Common myeloid progenitor, CD34-positive (primary cell): ENCODE measurements at places on chromosomes 13 and 19.
A peak's percentile ranks its signal among the peaks of the same experiment; 100 is the strongest.

- peaks cover 10% of the 10 kb centered on the region for H3K4me1 ChIP-seq
- no peaks in the 10 kb centered on the region for H3K36me3 ChIP-seq
- no peaks in the 10 kb centered on the region for H3K27me3 ChIP-seq
These were observed 44.4 kb upstream of the WDFY2 start for GRCh38 chr13:51539887-51540286.

GRCh38 chr19:4506449-4507149 is 11.7 kb downstream of the PLIN4 start:
- H3K36me3 ChIP-seq: peaks cover 8% of the 10 kb centered on the region
- no peak overlapping the region for H3K27ac ChIP-seq
- peak; percentile 21 for DNase-seq
- H3K4me3 ChIP-seq: no peak overlapping the region

GRCh38 chr19:57620673-57621348 is 6.8 kb downstream of the ZNF134 start:
- peak; percentile 35 for DNase-seq
- peaks cover 79% of the 10 kb centered on the region for H3K36me3 ChIP-seq
- H3K4me3 ChIP-seq: no peak overlapping the region
- no peak overlapping the region for H3K27ac ChIP-seq

GRCh38 chr19:49972841-49973240 is 11.9 kb upstream of the SIGLEC11 start:
- no peaks in the 10 kb centered on the region for H3K4me1 ChIP-seq
- H3K27ac ChIP-seq: no peak overlapping the region
- H3K27me3 ChIP-seq: no peaks in the 10 kb centered on the region
- H3K36me3 ChIP-seq: peaks cover 2% of the 10 kb centered on the region

- H3K36me3 ChIP-seq: no peaks in the 10 kb centered on the region
- DNase-seq: no peak
- H3K27ac ChIP-seq: no peak overlapping the region
- no peaks in the 10 kb centered on the region for H3K4me1 ChIP-seq
These were observed 13.4 kb upstream of the LENG8 start for GRCh38 chr19:54435551-54436016.

DNA sequence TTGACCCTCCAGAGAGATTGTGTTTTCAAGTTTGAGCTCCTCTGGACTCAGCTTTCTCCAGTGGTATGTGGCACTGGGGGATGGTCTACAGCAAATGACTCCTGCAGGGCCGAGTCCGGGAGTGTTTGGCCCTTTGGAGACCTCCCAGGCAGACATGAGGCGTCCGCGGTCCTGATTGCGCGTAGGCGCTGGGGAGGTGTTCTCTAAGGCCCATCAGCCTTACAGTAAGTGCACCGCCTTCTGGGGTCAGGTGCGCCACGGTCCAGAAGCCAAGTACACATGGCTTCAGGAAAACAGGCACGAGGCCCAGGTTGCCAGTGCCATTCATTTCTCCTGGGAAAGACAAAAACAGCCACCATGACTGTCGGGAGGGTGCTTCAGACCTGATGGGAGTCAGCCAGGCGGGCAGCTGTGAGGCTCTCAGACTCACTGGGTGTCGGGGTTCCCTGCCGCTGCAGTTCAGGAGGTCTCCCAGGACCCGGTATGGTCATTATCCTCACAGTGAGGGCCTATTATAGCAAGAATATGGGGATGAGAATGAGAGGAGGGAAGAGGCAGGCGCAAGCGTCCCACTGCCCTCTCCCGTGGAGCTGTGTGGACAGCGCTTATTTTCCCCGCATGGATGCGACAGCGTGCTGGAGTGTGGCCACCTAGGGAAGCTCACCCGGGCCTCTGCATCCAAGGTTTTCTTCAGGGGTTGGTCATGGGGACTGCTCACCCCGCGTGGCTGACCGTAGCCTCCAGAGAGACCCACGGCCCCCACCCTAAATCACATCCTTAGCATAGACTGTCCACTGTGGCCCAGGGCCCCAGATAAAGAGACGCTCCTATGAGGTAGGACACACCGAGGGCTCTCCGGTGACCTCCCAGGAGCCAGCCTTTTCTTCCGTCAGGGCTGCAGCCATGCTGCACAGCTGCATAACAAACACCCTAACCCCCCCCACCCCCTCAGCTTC is 21.8 kb downstream of the CCDC8 start:
- no peak overlapping the region for H3K4me3 ChIP-seq
- no peaks in the 10 kb centered on the region for H3K27me3 ChIP-seq
- no peak for DNase-seq
- H3K27ac ChIP-seq: no peak overlapping the region
- H3K36me3 ChIP-seq: peaks cover 39% of the 10 kb centered on the region

- H3K27ac ChIP-seq: peak overlapping the region; percentile 93
- no peaks in the 10 kb centered on the region for H3K27me3 ChIP-seq
- no peaks in the 10 kb centered on the region for H3K36me3 ChIP-seq
- DNase-seq: peak; percentile 93
- peaks cover 77% of the 10 kb centered on the region for H3K4me1 ChIP-seq
These were observed 2.5 kb downstream of the LDLR start for GRCh38 chr19:11091703-11092153.

DNA sequence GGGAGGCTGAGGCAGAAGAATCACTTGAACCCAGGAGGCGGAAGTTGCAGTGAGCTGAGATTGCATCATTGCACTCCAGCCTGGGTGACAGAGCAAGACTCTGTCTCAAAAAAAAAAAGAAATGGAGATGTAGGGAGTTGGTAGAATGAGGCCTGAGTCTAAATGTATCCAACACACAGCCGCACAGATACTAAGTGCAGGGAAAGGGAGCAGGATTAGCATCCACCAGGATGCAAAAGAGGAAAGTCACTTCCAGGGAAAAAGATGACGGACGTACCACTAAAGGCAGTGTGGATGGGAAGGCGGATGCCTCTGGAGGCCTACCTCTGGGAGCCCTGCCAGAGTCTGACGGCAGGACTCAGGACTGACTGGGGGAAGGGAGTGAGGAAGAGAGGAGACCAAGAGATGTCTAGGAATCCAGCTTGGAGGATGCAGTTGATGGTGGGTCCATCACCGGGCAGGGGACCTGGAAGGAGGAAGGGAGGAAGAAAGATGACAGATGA is 6.8 kb downstream of the FAM98C start:
- no peaks in the 10 kb centered on the region for H3K4me1 ChIP-seq
- no peak overlapping the region for H3K27ac ChIP-seq
- no peak for DNase-seq
- H3K36me3 ChIP-seq: peaks cover 10% of the 10 kb centered on the region
- H3K27me3 ChIP-seq: no peaks in the 10 kb centered on the region

- no peak for DNase-seq
- no peaks in the 10 kb centered on the region for H3K4me1 ChIP-seq
- H3K27me3 ChIP-seq: no peaks in the 10 kb centered on the region
- no peaks in the 10 kb centered on the region for H3K36me3 ChIP-seq
- no peak overlapping the region for H3K27ac ChIP-seq
These were observed 79.3 kb downstream of the GPC6 start for GRCh38 chr13:93305886-93306285.

DNA sequence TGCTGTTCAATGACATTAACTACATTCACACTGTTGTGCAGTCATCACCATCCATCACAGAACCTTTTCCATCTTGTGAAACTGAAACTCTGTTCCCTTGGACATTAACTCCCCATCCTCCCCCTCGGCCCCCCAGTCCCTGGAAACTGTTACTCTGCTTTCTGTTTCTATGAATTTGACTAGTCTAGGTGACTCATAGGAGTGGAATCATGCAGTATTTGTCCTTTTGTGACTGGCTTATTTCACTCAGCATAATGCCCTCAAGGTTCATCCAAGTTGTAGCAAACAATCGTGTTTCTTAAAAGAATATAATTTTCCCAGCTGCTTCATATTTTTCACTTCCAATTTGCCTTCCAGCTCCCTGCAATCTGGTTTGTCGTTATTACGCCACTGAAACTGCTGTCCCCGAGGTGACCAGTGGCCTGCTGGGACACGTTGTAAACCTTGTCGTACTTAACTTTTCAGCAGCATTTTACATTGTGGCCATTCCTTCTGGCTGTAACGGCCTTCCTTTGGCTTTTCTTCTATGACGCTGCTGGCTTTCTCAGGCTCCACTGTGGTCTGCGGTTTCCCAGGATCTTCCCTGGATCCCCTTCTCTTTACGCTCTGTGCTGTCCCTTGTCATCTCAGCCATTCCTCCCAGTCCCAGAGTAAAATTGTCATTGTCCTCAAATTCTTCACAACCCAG is 74.0 kb downstream of the DHRS12 start:
- H3K36me3 ChIP-seq: peaks cover 34% of the 10 kb centered on the region
- no peaks in the 10 kb centered on the region for H3K27me3 ChIP-seq
- peaks cover 4% of the 10 kb centered on the region for H3K4me1 ChIP-seq
- no peak overlapping the region for H3K4me3 ChIP-seq
- H3K27ac ChIP-seq: no peak overlapping the region
- no peak for DNase-seq
